ENCODE measurements at places on chromosomes 11 and 22.

DNA sequence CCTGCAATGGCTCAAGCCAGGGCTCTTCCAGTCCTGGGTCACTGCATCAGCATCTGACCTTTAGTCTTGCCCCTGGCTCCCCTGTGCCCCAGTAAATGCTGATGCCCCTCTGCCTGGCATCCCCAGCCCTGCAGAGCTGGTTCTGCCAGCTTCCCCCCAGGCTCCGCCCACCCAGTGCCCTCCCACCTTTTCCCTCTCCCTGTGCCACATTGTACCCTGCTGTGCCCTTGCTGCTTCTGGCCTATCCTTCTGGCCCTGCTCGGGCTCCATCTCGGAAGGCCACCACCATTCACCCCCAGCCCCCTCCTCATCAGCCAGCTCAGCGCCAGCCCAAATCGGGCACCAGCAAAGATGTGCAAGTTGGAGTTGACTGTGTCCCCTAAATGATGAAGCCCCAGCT, 7.4 kb downstream of the CAPN5 start:
- DNase-seq: no peak

- DNase-seq: no peak
These were observed 6.8 kb upstream of the ALX4 start for GRCh38 chr11:44316659-44317240.

DNA sequence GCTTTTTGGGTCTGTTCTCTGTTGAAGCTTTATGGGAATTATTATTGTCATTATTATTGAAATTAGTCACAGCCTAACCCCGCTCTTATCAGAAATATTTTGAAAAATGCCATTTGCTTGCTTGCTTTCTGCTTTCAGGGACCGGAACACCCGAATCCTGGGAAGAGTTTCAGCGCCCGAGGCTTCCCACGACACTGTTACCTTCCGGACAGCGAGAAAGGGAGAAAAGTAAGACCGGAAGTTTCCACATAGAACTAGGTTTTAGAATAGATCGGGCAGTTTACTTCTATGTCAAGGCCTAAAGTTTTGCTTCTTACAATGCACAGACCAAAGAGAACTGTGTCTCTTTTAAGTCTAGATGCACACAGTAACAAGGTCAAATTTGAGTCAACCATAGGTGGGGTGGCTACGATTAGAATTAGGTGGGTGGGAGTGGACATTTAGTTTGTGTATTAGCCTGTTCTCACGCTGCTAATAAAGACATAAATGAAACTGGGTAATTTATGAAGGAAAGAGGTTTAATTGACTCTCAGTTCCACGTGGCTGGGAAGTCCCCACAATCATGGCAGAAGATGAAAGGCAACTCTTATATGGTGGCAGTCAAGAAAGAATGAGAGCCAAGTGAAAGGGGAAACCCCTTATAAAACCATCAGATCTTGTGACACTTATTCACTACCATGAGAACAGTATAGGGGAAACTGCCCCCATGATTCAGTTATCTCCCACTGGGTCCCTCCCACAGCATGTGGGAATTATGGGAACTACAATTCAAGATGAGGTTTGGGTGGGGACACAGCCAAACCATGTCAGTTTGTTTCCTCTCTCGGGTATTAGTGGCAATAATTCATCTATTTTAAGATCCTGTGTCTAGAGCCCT, 12.9 kb downstream of the MPEG1 start:
- DNase-seq: peak; percentile 63

DNA sequence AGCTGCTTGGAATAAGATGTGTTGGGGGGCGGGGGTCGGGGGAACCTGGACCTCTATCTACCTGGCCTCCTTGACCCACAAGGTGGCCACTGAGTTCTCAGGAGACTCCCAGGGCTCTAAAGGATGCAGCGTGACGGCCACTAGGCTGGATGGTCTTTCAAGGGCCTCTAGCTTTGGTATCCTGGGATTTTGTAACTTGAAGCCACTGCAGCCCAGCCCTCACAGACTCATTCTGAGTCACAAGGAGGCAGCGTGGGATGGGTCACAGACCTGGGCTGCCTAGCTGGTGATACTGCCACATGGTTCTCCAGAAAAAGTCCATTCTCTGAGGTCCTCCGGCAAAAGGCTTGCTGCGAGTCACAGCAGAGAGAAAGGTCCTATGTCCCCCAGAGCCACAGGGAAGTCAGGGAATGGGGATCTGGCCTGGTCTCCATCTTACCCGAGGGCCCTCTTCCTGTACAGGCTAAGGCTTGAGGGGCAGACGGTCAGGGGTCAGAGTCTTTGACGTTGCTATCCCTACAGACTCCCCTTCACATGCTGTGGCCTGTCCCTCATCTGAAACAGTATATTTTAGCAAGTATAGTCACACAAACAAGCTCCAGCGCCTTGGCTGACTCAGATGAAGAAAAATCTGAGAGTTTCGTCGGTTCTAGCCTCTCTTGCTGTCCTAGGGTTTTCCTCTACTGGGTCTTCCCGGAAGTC, 52.4 kb downstream of the KCNC1 start:
- DNase-seq: no peak

GRCh38 chr22:27937453-27937852, 18.4 kb upstream of the PITPNB start:
- no peak for DNase-seq

DNA sequence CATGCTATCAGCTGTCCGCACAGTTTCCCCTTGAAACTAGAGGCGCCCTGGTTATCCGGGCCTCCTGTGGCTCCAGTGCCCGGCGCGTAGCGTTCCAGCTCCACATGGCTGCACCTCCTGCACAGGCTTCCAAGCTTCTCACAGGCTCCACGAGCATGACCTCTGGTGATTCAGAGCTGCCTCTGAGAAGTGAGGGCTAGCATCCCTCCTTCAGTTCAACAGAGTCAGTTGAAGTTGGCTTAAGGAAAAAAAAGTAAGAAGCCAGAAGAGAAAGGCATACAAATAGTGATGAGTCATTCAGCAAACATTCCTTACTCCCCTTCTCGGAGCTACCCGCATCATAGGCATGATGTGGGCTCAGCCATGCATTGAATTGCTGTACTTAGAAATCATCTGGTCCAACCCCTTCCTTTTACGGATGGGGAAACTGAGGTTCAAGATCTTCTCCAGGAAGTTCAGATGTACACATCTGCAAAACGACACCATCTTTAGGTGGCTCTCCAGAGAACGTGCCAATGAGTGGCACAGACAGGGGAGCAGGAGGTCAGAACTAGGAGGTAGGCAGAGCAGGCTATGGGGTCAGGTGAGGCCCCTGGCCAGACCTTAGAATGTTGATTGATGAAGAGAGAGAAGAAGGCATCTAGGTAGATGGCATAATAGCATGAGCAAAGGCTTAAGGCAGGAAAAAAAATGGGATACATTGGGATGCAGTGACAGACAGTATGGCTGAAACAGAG, 216.3 kb upstream of the TBCEL start:
- DNase-seq: no peak

DNA sequence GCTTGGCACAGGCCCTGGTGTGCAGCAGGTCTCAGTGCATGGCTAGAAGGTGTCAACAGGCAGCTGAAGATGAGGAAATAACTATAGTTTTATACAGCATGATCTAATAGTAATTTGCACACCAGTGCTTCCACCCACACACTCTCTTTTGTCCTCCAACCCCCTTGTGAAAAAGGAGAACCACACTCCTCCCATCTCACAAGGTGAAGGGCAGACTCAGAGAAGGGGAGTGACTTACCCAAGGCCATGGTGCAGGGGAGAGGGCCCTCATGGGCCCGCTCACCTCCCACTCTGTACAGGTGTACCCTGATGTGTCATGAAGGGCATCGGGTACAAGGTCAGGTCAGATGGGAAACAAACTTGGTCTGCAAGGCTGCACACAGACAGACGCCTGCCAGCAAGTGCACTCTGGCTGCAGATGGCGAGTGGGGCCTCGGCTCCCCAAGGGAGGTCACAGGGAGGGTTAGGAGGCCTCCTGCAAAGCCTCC, 53.4 kb downstream of the DGCR2 start:
- no peak for DNase-seq

DNA sequence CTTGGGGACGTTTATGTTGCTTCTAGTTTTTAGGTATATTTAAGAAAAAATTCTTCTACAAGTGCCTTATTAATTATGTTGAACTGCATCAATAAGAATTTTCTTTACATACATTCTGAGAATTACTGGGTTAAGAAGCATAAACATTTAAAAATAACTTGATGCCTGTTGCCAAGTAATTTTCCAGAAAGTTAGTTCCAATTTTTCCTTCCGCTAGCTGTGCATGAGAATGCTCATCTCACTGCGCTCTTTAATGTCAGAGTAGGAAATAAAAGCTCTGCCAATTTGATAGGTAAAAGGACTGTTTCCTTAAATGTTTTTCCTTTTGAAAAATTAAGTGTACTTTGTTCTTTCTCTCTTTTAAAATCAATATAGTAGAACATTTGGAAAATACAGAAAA, 113.1 kb upstream of the ZBED5 start:
- DNase-seq: no peak

DNA sequence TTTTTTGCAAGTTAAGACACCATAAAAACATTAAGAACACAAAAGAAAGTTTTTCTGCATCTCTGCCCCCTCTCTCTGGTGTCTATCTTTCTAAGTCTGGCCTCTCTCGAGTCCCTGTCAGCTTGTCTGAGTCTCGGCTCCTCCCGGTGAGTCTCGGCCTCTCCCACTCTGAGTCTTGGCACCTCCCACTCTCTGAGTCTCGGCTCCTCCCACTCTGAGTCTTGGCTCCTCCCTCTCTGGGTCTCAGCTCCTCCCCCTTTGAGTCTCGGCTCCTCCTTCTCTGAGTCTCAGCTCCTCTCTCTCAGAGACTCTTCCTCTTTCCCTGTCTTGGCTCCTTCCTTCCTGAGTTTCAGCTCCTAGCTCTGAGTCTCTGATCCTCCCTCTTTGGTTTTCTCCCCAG, 72.5 kb upstream of the AMPD3 start:
- DNase-seq: no peak

GRCh38 chr22:42693055-42693762, 27.5 kb downstream of the A4GALT start:
- DNase-seq: no peak

- DNase-seq: peak; percentile 27
These were observed 14.6 kb downstream of the MMP13 start for GRCh38 chr11:102940714-102941588.

- DNase-seq: no peak
These were observed 18.0 kb downstream of the PAAF1 start for GRCh38 chr11:73894725-73895335.

DNA sequence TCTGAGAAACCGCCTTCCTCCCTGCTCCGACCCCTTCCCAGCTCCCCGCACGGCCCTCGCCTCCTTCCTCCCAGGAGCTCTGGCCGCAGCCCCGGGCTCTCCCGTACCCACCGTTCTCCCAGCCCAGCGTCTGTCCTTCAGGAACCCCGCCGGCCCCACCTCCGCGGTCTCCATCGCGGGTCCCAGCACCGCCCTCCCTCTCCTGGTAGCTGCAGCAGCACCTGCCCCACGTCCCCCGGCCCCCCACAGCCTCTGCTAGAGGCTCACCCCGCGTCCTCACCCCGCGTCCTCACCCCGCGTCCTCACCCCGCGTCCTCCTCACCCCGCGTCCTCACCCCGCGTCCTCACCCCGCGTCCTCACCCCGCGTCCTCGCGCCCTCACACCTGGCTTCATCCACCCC, 85.9 kb downstream of the WNT7B start:
- DNase-seq: no peak

DNA sequence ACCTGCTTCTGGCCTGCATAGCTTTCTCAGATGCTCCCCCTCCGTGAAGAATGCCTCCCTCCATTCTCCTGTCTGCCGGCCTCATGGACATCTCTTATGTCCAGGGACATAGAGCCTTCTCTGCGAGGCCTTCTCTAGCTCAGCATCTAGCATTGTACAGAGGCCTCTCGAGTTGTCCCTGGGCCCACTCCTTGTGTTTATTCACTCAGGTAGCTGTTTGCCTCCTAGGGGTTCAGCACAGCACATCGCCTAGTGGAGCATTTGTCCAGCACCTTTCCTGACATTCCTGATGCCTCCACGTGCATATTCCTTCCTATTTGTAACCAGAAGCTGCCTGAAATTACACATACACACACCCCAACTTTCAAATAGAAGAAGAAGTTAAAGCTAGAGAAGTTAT, 101.3 kb downstream of the TBC1D22A start:
- DNase-seq: no peak

- no peak for DNase-seq
These were observed 223.6 kb downstream of the ADAMTS15 start for GRCh38 chr11:130671801-130672700.

DNA sequence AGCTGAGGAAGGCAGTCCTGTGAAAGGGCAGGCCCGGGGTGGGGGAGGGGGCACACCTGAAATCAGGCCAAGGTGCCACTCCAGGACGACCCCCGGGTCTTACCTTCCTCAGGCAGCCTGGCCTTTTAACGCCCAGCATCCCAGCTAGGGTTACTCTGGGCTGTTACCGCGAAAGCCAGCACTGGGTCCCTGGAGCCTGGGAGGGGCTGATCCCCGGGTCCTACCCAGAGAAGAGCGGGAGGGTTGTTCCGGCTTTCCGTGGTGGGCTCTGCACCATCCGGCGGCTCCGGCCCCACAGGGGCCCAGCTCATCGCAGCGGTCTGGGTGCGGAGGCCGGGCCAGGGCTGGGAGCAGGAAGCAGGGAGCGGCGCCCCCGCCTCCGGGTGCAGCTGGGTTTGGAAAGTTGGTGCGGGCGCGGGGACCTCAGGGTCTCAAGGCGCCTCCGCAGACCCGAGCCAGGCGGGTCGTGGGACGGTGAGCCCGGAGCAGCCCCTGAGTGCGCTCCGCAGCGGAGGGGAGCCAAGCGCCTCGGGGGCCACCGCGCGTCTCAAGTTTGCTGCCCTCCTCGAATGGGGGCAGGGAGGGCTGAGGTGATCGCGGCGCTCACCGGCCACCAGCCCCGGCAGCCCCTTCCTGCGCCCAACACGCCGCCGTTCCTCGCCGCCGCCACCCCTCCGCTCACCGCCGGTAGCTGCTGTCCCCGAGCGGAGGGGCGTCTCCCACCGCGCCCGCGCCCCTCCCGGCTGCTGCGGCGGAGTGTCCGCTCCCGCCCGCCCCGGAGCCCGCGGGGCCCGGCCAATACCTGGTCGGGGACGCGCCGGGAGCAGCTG, 831 bp downstream of the CHST1 start:
- no peak for DNase-seq

DNA sequence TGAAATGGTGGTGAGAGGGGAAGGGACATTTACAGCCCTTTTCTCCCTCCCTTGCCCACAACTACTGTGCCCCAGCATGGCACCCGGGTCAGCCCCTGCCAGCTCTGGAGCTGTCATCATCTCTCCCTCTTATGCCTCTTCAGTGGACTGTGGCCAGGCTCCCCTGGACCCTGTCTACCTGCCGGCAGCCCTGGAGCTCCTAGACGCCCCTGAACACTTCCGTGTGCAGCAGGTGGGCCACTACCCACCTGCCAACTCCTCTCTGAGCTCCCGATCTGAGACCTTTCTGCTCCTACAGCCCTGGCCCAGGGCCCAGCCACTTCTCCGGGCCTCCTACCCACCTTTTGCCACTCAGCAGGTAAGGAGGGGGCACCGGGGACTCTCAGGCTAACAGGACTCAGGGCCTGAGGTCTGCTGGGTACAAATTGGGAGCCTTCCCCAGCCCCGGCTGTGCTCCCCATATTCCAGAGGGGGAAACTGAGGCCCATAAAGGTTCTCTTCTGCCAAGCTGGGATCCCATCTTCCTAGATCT, 2.9 kb downstream of the TMEM132A start:
- DNase-seq: no peak

- no peak for DNase-seq
These were observed 88.3 kb downstream of the BDNF start for GRCh38 chr11:27611947-27612455.

All from stimulated activated naive B cell treated with anti-CD40 and anti-IgM and Interleukin-4, amounts not matched to agents 10 μg/mL and 1 μg/mL and 100 μg/mL, for 72 hours (primary cell).